CD8-positive, alpha-beta T cell (primary cell): ENCODE measurements at places on chromosomes 3 and 15. TPM values are rescaled to one million over a fixed set of nuclear protein-coding genes. Genes with fewer than 3 reads are reported as not detected.
A peak's percentile ranks its signal among the peaks of the same experiment; 100 is the strongest.

GRCh38 chr3:85251766-85252165, 293.0 kb downstream of the CADM2 start:
- DNase-seq = no peak

GRCh38 chr3:45311327-45311726, 77.0 kb upstream of the LARS2 start:
- DNase-seq = no peak

DNA sequence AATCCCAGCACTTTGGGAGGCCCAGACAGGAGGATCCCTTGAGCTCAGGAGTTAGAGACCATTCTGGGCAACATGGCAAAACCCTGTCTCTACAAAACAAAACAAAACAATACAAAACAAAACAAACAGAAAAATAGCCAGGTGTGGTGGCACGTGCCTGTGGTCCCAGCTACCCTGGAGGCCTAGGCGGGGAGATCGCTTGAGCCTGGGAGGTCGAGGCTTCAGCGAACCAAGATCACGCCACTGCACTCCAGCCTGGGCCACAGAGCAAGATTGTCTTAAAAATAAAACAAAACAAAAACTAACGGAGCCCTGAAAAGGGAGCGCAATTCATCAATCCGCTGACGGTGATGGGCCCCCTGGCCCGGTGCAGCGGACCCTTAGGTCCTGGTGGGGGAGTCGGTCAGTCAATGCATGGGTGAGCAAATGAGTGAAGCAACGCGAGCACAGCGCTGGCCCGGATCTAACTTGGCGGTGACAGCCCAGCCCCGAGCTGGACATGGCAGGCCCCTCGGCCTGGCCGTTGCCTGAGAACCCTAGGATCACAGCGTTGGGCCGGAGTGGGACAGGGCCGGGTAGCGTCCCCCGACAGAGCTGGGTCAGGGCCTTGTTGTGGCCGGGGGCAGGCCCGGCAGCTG, 52.4 kb upstream of the BLM start:
- no peak for DNase-seq

- no peak for DNase-seq
Measured at GRCh38 chr3:16335772-16336645, 71.0 kb downstream of the OXNAD1 start.

DNA sequence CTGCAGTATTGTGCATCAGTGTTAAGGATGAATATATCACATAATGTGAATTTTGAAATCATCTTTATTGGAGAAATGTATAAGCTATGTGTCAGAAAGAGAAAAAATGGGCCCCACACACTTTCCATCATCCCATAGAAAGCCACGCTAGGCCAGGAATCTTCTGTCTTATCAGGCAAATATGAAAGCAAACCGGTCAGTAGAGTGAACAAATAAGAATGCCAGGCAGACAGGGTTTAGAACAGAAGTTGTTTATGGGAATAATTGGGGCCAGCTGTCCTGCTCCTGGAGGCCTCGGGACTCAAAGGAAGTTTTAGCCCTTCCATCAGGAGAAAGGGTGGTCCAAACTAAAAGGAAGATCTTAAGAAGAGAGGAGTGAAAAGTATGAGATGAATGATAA, 39.5 kb downstream of the ZNF280D start:
- DNase-seq = no peak

TMEM207 gene
- total RNA-seq = not detected

DNA sequence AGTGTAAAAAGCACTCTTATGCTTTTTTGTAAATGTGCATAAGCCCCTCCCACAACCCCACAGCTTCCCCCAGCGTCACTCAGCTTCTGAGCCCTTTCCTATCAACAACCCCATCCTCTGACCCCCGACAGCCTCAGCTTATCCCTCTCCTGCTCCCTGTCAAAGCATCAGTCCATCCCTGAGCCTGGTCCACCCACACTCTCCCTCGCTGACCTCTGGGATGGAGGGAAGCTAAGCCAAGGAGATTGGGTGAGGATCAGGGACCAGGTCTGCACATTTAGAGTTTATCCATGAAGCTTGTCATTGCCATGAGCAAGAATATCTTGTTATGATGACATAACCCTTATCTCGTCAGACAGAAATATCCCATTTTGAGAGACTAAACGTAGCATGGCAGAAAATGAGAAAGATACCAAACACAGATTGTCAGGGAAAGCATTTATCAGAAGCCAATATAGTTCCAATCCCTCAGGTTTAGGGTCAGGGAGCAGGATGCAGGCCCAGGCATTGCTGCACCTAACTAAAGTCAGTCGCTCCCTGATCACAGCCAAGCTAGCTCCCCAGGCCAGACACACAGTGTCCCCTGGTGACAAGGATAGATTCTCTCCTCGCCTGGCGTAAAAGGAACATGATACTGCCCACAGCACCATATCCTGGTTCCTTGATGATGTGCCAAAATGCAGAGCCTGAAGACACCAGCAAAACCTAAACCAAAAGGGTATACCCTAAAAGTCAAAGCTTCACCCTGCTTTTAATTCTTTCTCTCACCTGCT, 66.9 kb downstream of the DCLK3 start:
- no peak for DNase-seq

DNA sequence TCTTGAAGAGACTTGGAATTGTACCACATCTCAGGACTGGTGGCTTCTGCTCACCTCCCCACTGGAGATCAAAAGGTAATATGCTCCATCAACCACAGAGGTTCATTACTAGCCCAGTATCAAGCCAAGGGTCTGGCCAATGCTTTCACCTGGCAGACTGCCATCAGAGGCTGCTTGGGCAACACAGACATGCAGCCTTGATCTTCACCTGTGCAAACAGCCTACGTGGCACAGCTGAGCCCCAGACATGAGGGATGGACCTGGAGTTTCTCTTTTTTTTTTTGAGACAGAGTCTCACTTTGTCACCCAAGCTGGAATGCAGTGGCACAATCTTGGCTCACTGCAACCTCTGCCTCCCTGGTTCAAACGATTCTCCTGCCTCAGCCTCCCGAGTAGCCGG, 105.6 kb upstream of the HES1 start:
- no peak for DNase-seq

DNA sequence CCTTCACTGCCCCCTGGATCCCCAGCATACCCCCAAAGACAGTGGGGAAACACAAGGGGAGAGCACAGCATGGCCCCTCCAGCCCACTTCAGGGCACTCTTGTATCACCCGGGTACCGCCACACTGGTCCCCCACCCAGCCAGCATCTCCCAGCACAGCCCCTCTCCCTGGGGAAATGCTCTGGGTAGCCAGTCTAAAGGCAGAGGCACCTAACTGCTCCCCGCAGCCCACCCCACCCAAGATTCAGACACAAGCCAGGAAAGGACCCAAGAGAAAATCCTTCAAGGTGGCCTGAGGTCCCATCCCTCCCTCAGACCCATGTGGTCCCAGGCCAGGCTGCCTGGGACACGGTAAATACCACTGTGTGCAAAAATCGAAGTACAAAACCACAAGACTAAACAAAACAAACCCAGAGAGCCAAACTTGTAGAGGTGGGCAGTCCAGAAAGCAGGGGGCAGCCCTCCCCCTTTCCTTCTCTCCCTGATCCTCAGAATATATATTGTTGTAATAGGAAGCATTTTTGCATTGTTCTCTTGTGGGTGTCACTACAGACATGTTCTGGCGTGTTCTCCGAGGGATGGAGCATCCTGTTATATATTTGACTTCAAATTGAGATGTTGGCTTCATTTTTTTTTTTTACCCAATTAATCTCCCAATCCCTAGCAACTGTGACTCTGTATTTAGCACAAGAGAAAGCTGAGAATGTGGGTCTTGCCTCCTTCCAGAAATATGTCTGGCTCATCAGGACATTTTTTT, 51.7 kb downstream of the GRIP2 start:
- DNase-seq = no peak

- no peak for DNase-seq
Measured at GRCh38 chr15:63791228-63791627, 42.5 kb downstream of the HERC1 start.

DNA sequence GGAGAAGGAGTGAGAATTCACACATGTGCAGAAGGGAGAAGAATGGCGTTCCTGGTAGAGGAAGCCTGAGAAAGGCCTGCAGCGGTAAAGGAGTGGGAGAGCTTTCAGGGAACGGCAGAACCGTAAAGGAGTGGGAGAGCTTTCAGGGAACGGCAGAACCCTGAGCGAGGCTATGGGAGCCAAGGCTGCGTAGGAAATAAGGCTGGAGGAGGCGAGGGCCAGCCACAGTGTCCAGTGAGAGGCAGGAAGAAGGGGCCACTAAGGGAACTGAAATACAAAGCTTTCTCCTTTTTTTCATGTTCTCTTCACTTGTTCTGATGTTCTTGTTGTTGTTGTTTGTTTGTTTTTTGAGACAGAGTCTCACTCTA, 41.6 kb downstream of the GOLGA6L10 start:
- no peak for DNase-seq

GRCh38 chr15:78051596-78051995, 25.9 kb downstream of the TBC1D2B start:
- DNase-seq = no peak

GOLGA8M gene
- total RNA-seq = 2.1 TPM

- no peak for DNase-seq
Measured at GRCh38 chr15:38504680-38505467, 50.9 kb downstream of the FAM98B start.

DNA sequence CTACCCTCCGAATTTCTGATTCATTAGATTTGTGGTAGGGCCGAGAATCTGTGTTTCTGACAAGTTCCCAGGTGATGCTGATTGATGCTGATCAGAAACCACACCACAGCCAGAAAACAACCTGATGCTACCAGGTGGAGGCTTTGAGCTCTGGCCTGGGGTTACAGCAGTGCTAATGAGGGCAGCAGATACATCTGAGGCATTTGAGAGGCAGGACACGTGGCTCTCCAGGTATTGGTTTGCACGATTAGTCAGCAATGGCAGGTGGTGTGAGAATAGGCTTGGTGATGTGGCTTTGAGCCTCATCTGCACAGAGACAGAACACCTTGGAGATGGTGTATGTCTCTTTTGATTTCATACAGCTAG, 78.8 kb upstream of the THBS1 start:
- DNase-seq = no peak

- DNase-seq = no peak
Measured at GRCh38 chr15:101505610-101506337, 16.3 kb upstream of the PCSK6 start.

GRCh38 chr3:30539206-30539605, 67.2 kb upstream of the TGFBR2 start:
- no peak for DNase-seq

SLC22A13 gene
- 0.16 TPM for total RNA-seq

DNA sequence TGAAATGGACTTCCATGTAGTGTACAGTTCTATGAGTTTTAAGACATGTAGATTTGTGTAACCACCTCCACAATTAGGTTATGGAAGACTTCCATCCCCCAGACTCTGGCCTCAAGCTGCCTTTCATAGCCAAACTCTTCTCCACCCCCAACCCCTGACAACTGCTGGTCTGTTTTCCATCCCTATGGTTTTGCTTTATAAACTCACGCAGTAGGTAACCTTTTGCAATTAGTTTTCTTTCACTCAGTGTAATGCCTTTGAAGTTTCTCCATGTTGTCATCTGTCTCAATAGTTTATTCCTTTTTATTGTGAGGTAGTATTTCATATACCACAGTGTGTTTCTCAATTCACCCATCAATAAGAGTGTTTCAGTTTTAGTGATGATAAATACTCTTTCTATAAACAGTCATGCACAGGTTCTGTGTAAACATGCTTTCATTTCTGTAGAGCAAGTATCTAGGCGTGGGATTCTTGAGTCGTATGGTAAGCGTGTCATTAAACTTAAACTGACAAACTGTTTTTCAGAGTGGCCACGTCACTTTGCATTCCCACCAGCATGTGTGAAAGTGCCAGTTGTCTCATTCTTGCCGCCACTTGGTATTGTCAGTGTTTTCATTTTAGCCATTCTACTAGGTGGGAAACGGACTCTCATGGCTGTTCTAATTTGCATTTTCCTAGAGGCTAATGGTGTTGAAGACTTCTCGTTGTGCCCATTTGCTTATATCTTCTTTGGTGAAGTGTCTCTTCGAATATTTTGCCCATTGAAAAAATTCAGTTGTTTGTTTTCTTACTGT, 47.3 kb upstream of the ALDH1A3 start:
- DNase-seq = no peak

DNA sequence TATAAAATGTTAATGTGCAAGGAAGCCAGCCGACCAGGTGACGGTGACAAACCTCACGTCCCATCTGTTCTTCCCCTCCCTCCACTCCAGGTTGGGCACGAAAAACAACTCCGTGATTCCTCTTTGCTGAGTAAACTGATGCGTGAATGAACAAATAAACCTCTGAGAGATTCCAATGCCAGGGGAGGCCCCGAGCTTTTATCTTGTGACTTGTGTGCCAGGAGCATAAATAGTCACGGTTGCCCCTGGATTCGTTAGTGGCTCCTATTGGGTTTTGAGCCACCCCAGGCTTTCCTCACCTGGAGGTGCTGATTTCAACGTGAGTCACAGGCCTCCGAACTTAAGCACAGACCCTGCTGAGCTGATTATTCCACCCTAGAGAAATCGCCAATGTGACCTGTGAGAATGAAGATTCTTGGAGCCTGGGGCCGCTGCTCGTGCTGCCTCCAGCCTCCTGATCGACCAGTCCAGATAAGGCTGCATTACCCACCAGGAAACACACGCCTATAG, 119.2 kb downstream of the SHQ1 start:
- no peak for DNase-seq

GRCh38 chr3:178381971-178382448, 154.2 kb upstream of the KCNMB2 start:
- DNase-seq = no peak

DNA sequence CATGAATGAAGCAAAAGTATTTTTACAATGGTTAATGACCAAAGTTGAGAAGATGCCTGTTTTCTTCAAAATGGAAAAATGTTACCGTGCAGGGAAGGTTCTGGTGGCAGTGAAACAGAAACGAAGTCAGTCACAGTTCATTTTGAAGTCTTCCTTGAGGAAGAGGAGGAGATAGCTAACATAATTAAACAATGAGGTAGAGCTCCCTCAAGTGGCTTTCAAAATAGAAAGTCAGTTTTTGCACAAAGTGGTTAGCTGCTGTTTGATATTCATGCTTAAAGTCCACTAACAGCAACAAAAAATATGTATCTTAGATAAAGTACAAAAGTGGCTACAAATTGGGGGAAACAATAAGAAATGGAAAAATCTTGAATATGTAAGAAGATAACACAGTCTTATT, 87.3 kb downstream of the TFG start:
- DNase-seq = peak; percentile 4

DNA sequence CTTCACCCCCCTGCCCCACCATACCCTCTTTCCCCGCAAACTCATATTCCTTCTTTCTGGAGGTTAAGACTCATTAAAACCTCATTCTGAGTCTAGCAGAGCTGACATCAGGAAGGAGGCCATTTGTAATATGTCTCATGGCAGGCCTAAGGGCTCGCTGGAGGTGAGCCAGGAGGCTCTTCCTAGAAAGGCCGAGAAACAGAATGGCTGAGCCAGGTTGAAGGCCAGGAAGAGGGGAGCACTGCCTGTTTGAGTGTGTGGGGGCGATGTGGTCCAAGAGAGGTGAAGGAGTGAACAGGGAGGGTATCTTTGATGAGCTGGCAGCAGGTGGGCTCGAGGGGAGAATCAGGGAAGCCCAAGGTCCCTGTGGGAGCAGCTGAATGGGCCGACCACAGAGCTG, 317.3 kb downstream of the TLE3 start:
- DNase-seq = no peak

DNA sequence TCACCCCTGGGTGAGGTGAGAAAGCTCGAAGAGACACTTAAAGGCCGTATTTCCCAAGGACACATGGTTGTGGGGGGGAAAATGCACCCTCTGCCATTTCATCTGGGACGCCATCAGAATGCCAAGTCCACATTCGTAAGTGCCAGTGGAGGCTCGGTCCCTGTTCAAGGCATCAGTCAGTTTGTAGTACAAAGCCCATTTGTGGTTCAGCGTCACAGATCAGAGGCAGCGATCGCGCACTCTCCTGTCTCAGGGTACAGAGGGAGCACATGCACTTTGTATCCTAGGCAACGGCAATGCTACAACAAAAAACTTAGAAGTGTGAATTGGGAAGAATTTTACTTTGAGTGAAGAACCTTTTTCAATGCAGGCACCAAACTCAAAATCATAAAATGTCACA, 27.2 kb downstream of the SEMA6D start:
- DNase-seq = no peak
